ENCODE measurements at places on chromosomes 2 and 18. TPM values are rescaled to one million over a fixed set of nuclear protein-coding genes. Genes with fewer than 3 reads are reported as not detected.

The IL1RL2 gene
- total RNA-seq: 0.33 TPM

The IL36RN gene
- total RNA-seq: not detected

The PLEK gene
- not detected for total RNA-seq

The SEPTIN10 gene
- total RNA-seq: 67.4 TPM

The CAPN14 gene
- 0.33 TPM for total RNA-seq

The ZNF385B gene
- total RNA-seq: not detected

The FRZB gene
- 3.3 TPM for total RNA-seq

The SOWAHC gene
- 10.3 TPM for total RNA-seq

The VWA3B gene
- not detected for total RNA-seq

The OTOS gene
- not detected for total RNA-seq

The ABCG5 gene
- 0.31 TPM for total RNA-seq

The TRIM43 gene
- total RNA-seq: not detected

The APLF gene
- 5.2 TPM for total RNA-seq

The CXCR2 gene
- total RNA-seq: not detected

The CAVIN2 gene
- total RNA-seq: not detected

The CCDC102B gene
- 1.00 TPM for total RNA-seq

The SLC38A11 gene
- total RNA-seq: 0.73 TPM

The GPR35 gene
- total RNA-seq: 0.36 TPM

The RHBDD1 gene
- total RNA-seq: 14.9 TPM

The UGT1A1 gene
- total RNA-seq: not detected

The CETN1 gene
- total RNA-seq: not detected

The ALLC gene
- total RNA-seq: not detected

The CFAP221 gene
- not detected for total RNA-seq

The CDH20 gene
- total RNA-seq: 8.6 TPM

The TGFA gene
- total RNA-seq: under 0.01 TPM

The BCL2 gene
- 35.3 TPM for total RNA-seq

The OLA1 gene
- 42.0 TPM for total RNA-seq

The ATL2 gene
- 109 TPM for total RNA-seq

The GAREM2 gene
- 1.4 TPM for total RNA-seq

The GKN2 gene
- not detected for total RNA-seq

The KLHL29 gene
- total RNA-seq: 10.3 TPM

Measured in melanocyte of skin (primary cell).